ENCODE measurements at places on chromosomes 1 and 21.

DNA sequence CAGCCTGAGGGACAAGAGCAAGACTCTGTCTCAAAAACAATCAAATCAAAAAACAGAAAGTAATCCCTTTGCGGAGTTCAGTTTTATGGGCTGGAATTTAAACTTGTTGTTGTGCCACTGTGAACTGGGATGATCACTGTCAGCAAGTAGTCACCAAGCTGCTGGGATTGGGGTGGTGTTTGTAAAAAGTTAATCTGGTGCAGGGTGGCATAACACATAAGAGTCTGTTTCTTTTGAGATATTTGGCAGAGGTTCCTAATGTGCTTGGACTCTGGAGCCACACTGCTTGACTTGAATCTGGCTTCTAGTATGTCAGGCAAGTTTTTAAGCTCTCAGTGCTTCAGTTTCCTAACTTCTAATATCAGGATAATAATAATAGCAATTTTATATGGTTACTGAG is 6.6 kb downstream of the CLIC4 start:
- no peak for DNase-seq

DNA sequence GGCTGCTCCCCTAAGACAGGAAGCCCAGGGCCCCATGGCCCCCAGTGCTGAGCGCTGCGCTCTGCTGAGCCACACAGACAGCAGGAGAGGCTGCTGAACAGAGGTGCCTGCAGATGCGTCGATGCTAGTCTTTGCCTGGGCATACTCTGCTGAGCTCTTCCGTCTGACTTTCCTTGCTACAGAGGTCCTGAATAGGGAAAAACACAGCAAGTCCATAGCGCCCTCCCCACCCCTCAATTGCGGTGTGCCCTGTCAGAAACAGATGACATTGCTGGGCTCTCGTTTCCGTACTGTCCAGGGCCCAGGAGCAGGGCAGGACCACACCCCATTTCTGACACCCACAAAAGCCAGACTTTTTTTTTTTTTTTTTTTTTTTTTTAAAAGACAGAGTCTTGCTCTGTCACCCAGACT is 252.5 kb downstream of the SDCCAG8 start:
- no peak for DNase-seq

DNA sequence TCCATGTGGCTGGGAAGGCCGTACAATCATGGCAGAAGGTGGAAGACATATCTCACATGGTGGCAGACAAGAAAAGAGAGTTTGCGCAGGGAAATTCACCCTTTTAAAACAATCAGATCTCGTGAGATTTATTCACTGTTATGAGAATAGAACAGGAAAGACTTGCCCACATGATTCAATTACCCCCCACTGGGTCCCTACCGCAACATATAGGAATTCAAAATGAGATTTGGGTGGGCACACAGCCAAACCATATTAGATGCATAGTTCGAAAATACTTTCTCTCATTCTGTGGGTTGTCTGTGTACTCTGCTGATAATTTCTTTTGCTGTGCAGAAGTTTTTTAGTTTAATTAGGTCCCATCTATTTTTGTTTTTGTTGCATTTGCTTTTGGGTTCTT is 990.3 kb downstream of the PLA2G4A start:
- DNase-seq, result no peak

DNA sequence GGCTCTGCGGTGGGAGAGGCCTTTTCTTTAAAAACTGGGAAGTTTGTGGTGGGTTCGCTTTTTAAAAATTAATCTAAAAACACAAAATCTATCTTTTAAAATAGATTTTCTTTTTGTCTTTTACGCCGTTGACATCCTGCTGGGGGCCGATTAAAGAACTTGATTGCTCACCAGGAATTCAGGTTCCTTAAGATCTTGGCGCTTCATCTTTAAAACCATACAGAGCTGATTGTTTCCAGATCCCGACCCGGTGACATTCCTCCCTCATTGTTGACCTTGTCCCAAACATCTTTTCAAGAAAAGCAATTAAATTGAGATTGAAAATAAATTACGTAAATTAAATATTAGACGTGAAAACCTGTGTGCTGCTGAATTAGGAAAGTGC is 546 bp upstream of the ZNF697 start:
- DNase-seq, result no peak

DNA sequence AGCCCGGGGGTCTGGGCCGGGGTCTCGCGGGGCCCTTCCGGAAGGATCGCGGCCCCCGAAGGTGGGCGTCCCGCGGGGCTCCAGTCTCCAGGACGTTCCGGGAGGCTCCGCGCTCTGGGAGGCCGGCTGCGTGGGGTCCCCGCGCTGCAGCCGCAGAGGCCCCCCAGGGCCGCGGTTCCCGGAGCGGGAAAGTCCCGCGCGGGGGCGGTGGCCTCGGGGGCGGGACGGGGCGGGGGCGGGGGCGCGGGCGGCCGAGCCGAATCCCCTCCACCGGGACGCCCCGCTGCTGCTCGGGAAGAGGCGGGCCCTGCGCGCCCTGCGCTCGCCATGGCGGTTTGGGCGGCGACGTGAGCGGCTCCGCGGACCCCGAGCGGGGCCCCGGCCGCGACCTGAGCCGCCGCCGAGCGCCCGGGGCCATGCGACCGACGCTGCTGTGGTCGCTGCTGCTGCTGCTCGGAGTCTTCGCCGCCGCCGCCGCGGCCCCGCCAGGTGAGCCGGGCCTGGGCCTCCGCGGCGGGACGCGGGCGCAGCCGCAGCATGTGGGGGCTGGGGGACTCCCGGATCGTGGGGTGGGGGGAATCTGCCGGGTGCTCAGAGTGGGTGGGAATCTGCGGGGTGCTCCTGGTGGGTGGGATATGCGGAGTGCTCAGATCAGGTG is at the start of gene IFNGR2:
TSS of gene IFNGR2 (plus strand) at position 286 of the 658 bp plus-strand sequence. CDS start at position 417, 131 bp downstream.
- DNase-seq, result no peak

- no peak for DNase-seq
These were observed 43.3 kb downstream of the VTCN1 start for GRCh38 chr1:117167402-117167801.

DNA sequence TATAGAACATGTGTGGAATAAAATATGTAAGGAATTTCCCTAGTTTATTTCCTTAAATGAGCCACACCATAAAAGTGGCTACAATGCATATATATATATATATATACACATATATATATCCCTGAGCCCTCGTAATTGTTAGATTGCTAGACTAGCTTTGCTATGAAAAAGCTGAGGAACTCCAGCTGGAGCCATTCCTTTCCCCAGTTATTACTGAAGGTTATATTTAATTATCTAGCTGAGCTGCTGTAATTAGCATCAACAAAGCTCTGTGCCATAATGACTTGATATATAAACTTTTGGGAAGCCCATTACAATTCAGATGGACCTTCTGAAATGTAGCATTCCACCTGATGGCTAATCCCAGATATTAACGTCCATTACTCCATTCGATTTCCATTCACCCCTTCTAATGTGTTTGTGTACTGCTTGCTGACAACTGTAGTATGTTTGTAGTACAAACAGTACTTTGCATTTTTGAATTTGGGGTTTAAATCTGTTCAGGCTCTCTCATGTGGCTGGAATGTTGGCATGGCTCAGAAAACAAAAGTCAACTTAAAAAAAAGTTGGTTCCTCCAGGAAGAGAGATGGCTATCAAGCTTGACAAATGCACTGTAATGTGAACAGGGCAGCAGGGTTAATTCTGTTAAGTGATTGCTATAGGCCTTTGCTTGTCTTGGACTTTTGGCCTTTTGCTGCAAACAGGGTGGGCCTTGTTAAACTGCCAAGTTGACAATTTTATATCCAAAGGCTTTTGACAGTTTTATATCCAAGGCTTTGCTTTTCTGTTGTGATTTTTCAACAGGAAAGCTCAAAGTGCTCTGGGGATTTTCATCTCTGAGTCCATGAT is 170.0 kb downstream of the LTN1 start:
- peak; percentile 13 for DNase-seq

- DNase-seq, result no peak
These were observed 165.3 kb upstream of the DPYD start for GRCh38 chr1:98086156-98086555.

- no peak for DNase-seq
These were observed 208.2 kb upstream of the USP25 start for GRCh38 chr21:15521644-15522001.
